ENCODE measurements at places on chromosomes 11 and 22. TPM values are rescaled to one million over a fixed set of nuclear protein-coding genes. Genes with fewer than 3 reads are reported as not detected.

The CXCR5 gene
- total RNA-seq, result not detected

The MS4A1 gene
- not detected for total RNA-seq

The OR51E2 gene
- not detected for total RNA-seq

The OR4D5 gene
- total RNA-seq, result not detected

The ARHGAP20 gene
- 6.5 TPM for total RNA-seq

The GPHA2 gene
- total RNA-seq, result not detected

The WNT11 gene
- 0.26 TPM for total RNA-seq

The STX5 gene
- total RNA-seq, result 42.4 TPM

The FEN1 gene
- 19.5 TPM for total RNA-seq

The ACR gene
- total RNA-seq, result not detected
